ENCODE measurements at places on chromosomes 1 and 21. TPM values are rescaled to one million over a fixed set of nuclear protein-coding genes. Genes with fewer than 3 reads are reported as not detected.
A peak's percentile ranks its signal among the peaks of the same experiment; 100 is the strongest.

- H3K4me3 ChIP-seq = no peak overlapping the region
- H3K27me3 ChIP-seq = no peaks in the 10 kb centered on the region
- no peak for DNase-seq
- no peak overlapping the region for H3K27ac ChIP-seq
Observed at GRCh38 chr1:79955966-79956365, 949.4 kb upstream of the ADGRL4 start.

- no peak overlapping the region for H3K4me3 ChIP-seq
- no peak for DNase-seq
- H3K27me3 ChIP-seq = no peaks in the 10 kb centered on the region
- H3K27ac ChIP-seq = no peak overlapping the region
Observed at GRCh38 chr1:2977886-2978611, 43.2 kb upstream of the ACTRT2 start.

The MT1HL1 gene
- polyA plus RNA-seq = not detected

The PPIAL4G gene
- polyA plus RNA-seq = not detected

DNA sequence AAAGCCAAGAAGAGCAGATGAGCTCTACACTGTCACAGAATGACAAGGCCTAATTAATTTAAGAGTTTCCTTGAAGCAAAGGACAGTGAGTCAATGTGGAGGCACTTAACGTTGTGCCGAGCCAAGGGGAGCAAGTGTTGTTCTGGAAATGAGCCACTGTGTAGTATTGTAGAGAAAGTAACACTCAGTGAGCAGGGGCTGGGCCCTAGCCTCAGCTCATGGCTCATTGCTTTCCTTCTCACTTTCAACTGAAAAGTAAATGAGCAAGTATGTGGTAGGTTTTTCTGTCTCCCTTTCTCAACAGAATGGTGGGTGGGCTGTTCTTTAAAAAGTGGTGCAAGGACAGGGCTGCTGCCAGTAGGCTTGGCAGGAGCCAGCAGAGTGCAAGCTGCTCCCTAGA, 11.8 kb upstream of the KIAA0040 start:
- DNase-seq = no peak
- H3K36me3 ChIP-seq = no peaks in the 10 kb centered on the region
- H3K27ac ChIP-seq = no peak overlapping the region
- peaks cover 16% of the 10 kb centered on the region for H3K4me1 ChIP-seq
- no peak overlapping the region for H3K4me3 ChIP-seq

DNA sequence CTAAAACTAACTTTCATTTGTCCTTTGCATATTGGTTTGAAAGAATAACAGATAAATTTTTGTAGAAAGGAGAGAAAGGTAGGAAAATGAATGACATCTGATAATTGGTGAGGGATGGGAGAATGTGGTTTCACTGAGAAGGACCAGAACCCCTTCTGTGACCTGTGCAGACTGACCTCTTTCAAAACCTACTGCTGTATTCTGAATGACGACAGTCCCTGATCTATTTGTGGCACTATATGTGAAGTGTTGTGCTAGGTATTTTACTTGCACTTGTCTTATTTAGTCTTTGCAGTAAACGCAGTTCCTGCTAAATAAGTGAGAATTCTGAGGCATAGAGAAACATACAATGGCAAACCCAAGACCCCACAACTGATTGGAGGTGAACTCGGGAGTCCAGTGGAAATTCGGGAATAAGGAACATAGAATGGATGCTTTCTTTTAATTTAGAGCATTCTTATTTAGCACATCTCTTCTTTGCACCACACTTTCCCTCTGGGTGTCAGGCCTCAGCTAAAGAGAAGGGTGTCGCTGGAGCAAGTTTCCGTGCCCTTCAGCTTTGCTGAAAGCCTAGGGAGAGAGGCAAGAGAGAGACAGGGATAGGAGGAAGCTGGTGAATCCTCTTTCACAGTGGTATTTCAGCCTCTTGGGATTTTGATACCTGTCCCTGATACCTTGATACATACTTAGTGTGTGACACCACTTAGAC, 230.2 kb downstream of the PAPPA2 start:
- no peaks in the 10 kb centered on the region for H3K36me3 ChIP-seq
- no peaks in the 10 kb centered on the region for H3K4me1 ChIP-seq
- H3K27me3 ChIP-seq = no peaks in the 10 kb centered on the region
- DNase-seq = no peak

- no peak for DNase-seq
- peaks cover 6% of the 10 kb centered on the region for H3K4me1 ChIP-seq
- peaks cover 24% of the 10 kb centered on the region for H3K27me3 ChIP-seq
- H3K27ac ChIP-seq = no peak overlapping the region
- no peaks in the 10 kb centered on the region for H3K36me3 ChIP-seq
Observed at GRCh38 chr1:197904126-197904787, 1.8 kb downstream of the C1orf53 start.

- peaks cover 9% of the 10 kb centered on the region for H3K4me1 ChIP-seq
- no peaks in the 10 kb centered on the region for H3K36me3 ChIP-seq
- DNase-seq = no peak
- H3K4me3 ChIP-seq = no peak overlapping the region
- no peak overlapping the region for H3K27ac ChIP-seq
Observed at GRCh38 chr1:10848109-10848684, 51.8 kb upstream of the CASZ1 start.

GRCh38 chr1:26529655-26530409, at the start of gene RPS6KA1:
Gene RPS6KA1, plus strand, starts transcription at chr1:26529761. Its CDS starts 160 bp downstream, at chr1:26529921.
- H3K4me1 ChIP-seq = peaks cover 25% of the 10 kb centered on the region
- H3K27me3 ChIP-seq = no peaks in the 10 kb centered on the region
- no peak for DNase-seq
- peaks cover 6% of the 10 kb centered on the region for H3K36me3 ChIP-seq
- peak within 1 kb of the TSS; percentile 86 for H3K27ac ChIP-seq
- H3K4me3 ChIP-seq = peak within 1 kb of the TSS; percentile 55

DNA sequence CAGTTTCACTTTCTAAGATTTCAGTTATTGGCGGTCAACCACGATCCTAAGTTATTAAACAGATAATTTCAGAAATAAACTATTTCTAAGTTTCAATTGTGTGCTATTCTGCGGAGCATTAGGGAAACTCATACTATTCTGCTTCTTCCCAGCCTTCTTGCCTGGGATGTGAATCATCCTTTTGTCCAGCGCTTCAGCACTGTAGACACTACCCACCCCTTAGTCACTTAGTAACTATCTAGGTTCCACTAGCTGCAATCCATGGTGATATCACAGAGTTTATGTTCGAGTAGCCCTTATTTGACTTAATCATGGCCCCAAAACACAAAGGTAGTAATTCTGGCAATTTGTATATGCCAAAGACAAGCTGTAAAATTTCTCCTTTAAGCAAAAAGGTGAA, 279.9 kb upstream of the ADAMTS5 start:
- H3K27ac ChIP-seq = no peak overlapping the region
- no peaks in the 10 kb centered on the region for H3K4me1 ChIP-seq
- no peaks in the 10 kb centered on the region for H3K27me3 ChIP-seq

DNA sequence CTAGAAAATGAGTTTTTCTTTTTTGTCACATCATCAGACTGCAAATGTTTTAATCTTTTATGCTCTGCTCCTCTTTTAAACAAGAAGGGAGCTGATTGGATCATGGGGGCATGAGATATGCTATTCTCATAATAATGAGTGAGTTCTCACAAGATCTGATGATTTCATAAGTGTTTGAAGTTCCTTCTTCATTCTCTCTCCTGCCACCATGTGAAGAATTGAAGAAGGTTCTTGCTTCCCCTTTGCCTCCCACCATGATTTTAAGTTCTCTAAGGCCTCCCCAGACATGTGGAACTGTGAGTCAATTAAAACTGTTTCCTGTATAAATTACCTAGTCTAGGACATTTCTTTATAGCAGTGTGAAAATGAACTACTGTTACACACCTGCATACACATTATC, 218.2 kb downstream of the NRIP1 start:
- H3K27ac ChIP-seq = no peak overlapping the region
- no peaks in the 10 kb centered on the region for H3K4me1 ChIP-seq
- no peak overlapping the region for H3K4me3 ChIP-seq

- H3K36me3 ChIP-seq = no peaks in the 10 kb centered on the region
- no peak for DNase-seq
- no peak overlapping the region for H3K4me3 ChIP-seq
- H3K27me3 ChIP-seq = no peaks in the 10 kb centered on the region
- H3K27ac ChIP-seq = no peak overlapping the region
Observed at GRCh38 chr1:167718914-167719691, 2.7 kb upstream of the MPZL1 start.

The VANGL1 gene
- 23.1 TPM for polyA plus RNA-seq

The CLEC20A gene
- polyA plus RNA-seq = not detected

DNA sequence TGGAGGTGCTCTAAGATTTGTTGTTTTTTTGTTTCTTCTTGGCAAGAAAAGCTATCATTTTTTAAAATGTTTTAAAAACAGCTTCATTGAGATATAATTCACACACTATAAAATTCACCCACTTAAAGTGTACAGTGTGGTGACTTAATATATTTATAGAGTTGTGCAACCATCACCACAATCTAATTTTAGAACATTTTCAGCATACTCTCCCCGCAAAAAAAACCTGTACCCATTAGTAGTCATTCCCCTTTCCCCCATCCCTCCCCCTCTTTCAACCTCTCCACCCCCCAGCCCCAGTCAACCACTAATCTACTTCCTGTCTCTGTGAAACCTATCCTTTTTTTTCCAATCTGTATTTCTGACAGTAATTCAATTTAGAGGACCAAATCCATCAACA, 30.6 kb downstream of the ZC3H11B start:
- no peaks in the 10 kb centered on the region for H3K4me1 ChIP-seq
- H3K27ac ChIP-seq = no peak overlapping the region
- DNase-seq = no peak
